ENCODE measurements at places on chromosomes 2 and 18.

DNA sequence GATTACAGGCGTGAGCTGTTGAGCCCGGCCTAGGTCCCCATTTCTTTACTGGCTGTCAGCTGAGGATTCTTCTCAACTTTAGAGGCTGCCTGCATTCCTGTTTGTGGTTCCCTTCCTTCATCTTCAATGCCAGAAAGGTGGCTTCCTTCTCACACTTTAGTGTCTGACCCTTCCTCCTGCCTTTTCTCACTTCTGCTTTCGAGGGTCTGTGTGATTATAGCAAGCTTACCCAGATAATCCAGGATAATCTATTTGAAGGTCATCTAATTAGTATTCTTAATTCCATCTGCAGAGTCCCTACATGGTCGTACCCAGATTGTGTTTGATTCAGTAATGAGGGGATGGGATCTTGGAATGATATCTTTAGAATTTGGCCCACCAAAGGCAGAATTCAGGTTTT lies 157.4 kb downstream of the TANC1 start:
- DNase-seq: no peak

GRCh38 chr2:15334644-15335326 lies 226.3 kb downstream of the NBAS start:
- DNase-seq: no peak

DNA sequence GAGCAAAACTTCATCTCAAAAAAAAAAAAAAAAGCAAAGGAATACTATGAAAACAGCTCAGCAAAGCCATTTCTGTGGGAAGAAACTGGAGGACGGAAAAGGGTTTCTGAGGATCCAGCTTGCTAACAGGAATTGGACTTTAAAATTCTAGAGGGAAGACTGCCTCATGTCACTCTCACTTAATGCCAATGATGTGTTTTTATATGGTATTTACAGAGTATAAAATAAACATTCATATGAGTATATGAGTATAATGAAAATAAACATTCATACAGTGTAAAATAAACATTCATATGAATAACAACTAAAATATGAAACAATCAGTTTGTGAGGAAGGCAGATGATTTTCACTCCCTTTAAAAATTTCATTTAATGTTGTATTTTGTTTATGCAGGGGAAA lies 43.9 kb downstream of the CHMP3 start:
- no peak for DNase-seq

GRCh38 chr2:223003191-223003590 lies 48.8 kb upstream of the KCNE4 start:
- no peak for DNase-seq

- DNase-seq: no peak
Measured at GRCh38 chr2:19728125-19728524, 173.7 kb downstream of the TTC32 start.

GRCh38 chr2:216736326-216736725 lies 41.0 kb upstream of the IGFBP5 start:
- DNase-seq: no peak

DNA sequence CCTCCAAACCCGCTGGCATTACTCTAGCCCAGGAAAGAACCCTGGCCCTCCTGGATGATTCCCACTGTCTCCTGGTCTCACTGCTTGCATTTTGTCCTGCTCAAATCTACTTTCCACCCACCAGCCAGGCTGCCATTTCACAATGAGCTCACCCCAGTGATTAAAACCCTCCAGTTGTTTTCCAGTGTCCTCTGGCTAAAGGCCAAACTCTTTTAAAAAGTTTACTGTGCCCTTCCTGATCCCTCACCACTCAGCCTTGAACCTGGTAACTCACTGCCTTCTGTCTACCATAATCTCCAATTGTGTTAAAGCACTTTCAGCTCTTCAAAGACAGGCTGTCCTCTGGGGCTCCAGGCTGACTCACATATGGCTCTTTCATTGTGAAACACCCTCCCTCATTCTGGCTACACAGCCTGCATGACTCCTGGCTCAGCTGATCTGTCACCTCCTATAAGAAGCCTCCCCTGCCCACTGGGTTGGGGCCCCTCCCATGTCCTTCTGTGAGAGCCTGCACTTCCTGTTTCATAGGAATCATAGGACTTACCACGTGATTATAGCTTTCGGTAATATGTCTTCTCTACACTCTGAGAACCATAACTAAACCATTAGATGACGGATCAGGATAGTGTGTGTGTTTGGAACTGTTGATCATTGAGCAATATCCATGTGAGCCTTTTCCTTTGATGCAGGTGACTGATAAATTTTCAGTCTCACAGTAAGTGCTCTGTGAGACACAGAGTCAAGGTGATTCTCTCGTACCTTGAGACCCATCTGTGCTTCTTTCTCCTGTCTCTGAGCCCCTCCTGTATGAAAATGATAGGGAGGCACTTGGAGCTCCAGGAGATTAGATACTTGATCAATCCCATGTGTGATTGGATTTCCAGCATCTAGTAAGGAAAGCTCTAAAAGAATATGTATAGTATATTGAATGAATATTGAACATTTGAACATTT lies 590.8 kb upstream of the ID2 start:
- DNase-seq: no peak

GRCh38 chr2:162114271-162114670 lies 37.8 kb downstream of the GCG start:
- no peak for DNase-seq

- DNase-seq: no peak
Measured at GRCh38 chr18:3715231-3716080, 265.5 kb downstream of the TGIF1 start.

DNA sequence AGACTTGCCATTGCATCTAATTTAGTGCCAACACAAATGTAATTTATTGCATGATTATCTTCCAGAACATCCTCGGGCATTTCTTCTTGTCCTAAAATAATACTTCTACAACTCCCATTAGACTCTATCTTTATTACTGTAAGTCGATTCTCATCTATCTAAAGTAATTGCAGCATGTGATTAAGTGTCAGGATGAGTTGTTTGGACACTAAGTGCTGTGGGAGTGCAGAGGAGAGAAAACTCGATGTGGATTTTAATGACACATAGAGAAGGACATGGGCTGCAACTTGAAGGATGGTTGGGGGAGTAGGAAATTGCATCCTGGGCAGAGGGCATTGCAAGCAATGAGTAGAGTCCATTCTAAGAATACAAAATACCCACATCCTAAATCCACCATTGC lies 33.5 kb downstream of the STAT4 start:
- DNase-seq: no peak

DNA sequence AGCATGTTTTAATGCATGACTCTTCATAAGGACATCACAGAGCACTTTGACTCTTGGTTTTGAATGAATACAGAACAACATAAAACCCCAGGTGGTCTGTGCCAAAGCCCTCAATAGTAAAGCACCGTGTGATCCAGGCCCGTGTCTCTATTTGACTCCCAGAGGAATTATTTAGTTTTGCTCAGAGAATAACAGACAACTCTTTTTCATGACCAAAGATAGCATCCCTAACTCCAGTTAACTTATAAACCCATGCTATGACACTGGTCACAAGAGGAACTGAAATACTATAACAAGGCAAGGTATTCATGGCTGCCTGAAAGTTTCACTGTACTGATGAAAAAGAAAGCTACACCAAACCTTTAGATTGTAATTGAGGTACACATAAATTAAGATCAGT lies 128.4 kb downstream of the IKZF2 start:
- DNase-seq: no peak

All from activated CD4-positive, CD25-positive, alpha-beta regulatory T cell treated with anti-CD3 and anti-CD28 coated beads, Interleukin-2, amount 50 U/mL, for 16 hours (primary cell).